GM12878 (cell line): ENCODE measurements at places on chromosomes 1 and 21. TPM values are rescaled to one million over a fixed set of nuclear protein-coding genes. Genes with fewer than 3 reads are reported as not detected.

PCP4 gene
- total RNA-seq, result not detected in 2 replicates

- no peak overlapping the region for H3K27ac ChIP-seq
- H3K27me3 ChIP-seq, result no peaks in the 10 kb centered on the region
- DNase-seq, result no peak
- no peak overlapping the region for H3K4me3 ChIP-seq
- H3K36me3 ChIP-seq, result no peaks in the 10 kb centered on the region
These were observed 6.7 kb downstream of the CELSR2 start for GRCh38 chr1:109256085-109256484.

DNA sequence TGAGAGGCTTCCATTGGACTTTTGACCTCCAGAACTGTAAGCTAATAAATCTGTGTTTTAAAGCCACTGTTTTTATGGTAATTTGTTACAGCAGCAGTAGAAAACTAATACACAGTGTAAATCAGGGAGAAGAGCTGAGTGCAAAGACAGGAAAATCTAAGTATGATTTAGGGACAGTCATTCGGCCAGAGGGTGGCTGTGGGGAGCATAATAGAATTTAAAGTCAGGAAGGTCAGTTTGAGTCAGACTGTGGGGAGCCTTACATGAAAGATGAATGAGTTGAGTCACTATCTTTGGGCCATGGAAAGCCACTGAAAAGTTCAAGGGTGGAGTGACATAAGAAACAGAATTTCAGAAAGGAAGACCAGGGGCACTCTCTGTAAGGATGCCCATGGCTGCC, 52.4 kb upstream of the SSX2IP start:
- DNase-seq, result no peak
- no peak overlapping the region for H3K4me3 ChIP-seq
- no peak overlapping the region for H3K27ac ChIP-seq
- H3K4me1 ChIP-seq, result no peaks in the 10 kb centered on the region

DNA sequence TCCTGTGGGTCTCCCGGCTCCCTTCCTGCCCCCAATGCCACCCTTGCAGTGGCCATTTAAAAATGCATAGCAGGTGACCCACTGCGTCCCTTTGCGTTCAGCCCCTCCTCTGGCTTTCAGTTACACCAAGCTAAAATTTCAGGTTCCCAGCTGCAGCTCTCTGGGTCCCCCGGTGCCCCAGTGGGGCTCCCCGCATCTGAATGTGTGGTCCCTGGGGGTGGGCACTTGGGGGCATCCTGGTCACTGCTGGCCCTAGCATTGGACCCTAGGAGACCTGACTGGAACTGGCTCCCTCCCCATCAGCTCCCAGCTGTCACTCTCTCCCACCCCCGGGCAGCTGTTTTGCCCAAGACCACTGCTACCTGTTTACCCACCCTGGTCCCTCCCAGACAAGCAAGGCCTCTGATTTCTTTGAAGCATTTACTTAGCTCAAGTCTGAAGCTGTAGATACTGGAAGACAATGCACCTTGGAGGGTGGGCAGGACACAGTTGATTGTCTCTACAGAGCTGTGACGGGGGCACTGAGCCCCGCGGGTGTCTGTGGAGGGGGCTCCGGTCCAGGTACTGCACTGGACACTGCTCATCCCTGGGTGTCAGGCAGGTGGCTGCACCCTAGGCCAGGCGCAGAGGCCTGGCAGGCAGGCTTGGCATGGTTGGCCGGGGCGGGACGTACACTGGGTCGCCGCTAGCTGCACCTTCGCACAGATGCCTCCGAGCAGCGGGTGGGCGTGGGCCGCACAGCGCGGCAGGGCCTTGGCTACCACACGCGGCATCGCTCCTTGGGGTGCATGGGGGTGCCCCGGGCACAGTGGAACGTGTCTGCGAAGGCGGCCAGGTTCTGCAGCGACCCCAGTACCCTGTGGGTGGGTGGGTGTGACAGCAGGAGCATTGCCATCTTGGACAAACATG, 3.9 kb downstream of the PRXL2B start:
- H3K27ac ChIP-seq, result no peak overlapping the region
- peaks cover 4% of the 10 kb centered on the region; the same call in 1 of the 2 replicates for H3K4me1 ChIP-seq
- H3K36me3 ChIP-seq, result no peaks in the 10 kb centered on the region

FMO1 gene
- total RNA-seq, result not detected in 2 replicates

DNA sequence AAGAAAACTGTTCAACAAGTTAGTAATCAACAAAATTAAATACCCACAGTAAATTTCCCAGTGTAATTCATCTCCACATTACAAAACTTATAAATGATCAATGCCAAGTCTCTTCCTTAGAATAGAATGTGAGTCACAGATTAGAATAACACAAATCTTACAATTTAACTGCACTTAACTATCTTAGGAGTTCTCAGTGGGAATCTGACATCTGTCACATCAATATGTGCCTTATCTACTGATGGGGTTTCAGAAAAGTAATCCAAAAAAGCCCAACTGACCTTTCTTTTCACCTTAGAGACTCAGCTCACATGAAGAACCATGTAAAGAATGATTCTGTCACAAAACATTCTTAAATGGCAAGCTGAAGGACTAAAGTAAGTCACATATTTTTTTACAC, 141.4 kb downstream of the RERE start:
- H3K36me3 ChIP-seq, result no peaks in the 10 kb centered on the region; the same call in 1 of the 2 replicates
- no peaks in the 10 kb centered on the region for H3K27me3 ChIP-seq
- no peak overlapping the region for H3K4me3 ChIP-seq
- H3K27ac ChIP-seq, result no peak overlapping the region

GJB5 gene
- total RNA-seq, result not detected in 2 replicates

ARHGEF10L gene
- total RNA-seq, result 0.44 and 0.53 TPM in 2 replicates

SYCP1 gene
- total RNA-seq, result not detected in 2 replicates
